Articular chondrocyte of knee joint (primary cell): ENCODE measurements at places on chromosomes 3 and 15. TPM values are rescaled to one million over a fixed set of nuclear protein-coding genes. Genes with fewer than 3 reads are reported as not detected.

Gene ARRDC4
- total RNA-seq = 7.7 and 15.1 TPM in 2 replicates

Gene AGBL1
- total RNA-seq = under 0.01 TPM in 1 of 2 replicates, not detected in the other

Gene MFGE8
- total RNA-seq = 313 and 385 TPM in 2 replicates

Gene RPL29
- 966 and 1,076 TPM in 2 replicates for total RNA-seq

Gene CDHR4
- total RNA-seq = 0.13 TPM in 1 of 2 replicates, not detected in the other

Gene DNAH12
- total RNA-seq = 0.13 and 0.43 TPM in 2 replicates

Gene SAMMSON
- total RNA-seq = not detected in 2 replicates

Gene UROC1
- not detected in 2 replicates for total RNA-seq

Gene CADM2
- 0.11 TPM in 1 of 2 replicates, not detected in the other for total RNA-seq

Gene STRIT1
- total RNA-seq = not detected in 2 replicates

Gene MEX3B
- total RNA-seq = 1.3 and 3.1 TPM in 2 replicates

Gene RSRC1
- total RNA-seq = 71.0 and 75.9 TPM in 2 replicates

Gene FAM3D
- total RNA-seq = not detected in 2 replicates

Gene MRAS
- total RNA-seq = 37.0 and 48.0 TPM in 2 replicates

Gene TEX55
- not detected in 2 replicates for total RNA-seq

Gene ADAMTS7
- 3.1 and 5.1 TPM in 2 replicates for total RNA-seq

Gene TF
- total RNA-seq = 0.43 and 0.52 TPM in 2 replicates

Gene WNT5A
- total RNA-seq = 141 and 519 TPM in 2 replicates

Gene PARP9
- total RNA-seq = 38.5 and 45.6 TPM in 2 replicates

Gene HIGD2B
- not detected in 2 replicates for total RNA-seq

Gene CKMT1A
- total RNA-seq = not detected in 2 replicates

Gene TMC3
- total RNA-seq = not detected in 2 replicates

Gene CATSPER2
- total RNA-seq = 1.5 and 1.8 TPM in 2 replicates

Gene CMC1
- total RNA-seq = 7.8 and 8.6 TPM in 2 replicates

Gene SLC51B
- not detected in 2 replicates for total RNA-seq

Gene LRTM1
- total RNA-seq = not detected in 2 replicates

Gene OSTN
- total RNA-seq = 1.4 TPM in 1 of 2 replicates, not detected in the other

Gene FANCD2OS
- not detected in 2 replicates for total RNA-seq

Gene DISP2
- 0.11 and 0.13 TPM in 2 replicates for total RNA-seq

Gene CSK
- total RNA-seq = 19.9 and 24.6 TPM in 2 replicates

Gene MAGEL2
- total RNA-seq = 0.13 and 0.22 TPM in 2 replicates

Gene C3orf70
- total RNA-seq = 1.5 and 3.9 TPM in 2 replicates
